Cerebellar nuclear complex (tissue), 1 donor: ENCODE measurements at places on chromosomes 4 and X.

DNA sequence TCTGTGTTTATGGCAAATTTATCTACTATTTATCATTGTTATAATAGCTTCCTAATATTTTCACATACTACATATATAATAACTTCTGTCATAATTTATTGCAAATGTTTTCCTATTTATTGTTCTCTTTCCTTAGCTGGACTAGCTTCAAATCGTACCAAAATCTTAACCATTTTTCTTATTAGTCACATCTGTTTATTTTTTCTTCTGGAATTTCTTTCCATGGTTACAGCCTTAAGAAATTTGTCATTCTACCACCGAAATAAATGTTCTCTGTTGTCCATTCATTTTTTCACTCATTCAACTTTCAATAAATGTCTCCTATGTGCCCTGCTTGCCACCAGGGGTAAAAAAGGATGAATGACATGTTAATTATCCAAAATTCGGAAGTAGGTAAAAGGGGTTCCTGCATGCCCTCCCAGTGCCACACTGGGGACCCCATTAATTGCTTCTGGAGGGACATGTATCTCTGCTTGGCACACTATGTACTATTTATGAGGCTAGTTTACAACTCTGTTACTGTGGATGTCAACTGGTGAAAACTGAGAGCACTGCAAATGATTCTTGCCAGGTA lies 182.1 kb downstream of the SH3KBP1 start:
- DNase-seq: no peak

- DNase-seq: no peak
These were observed 26.9 kb upstream of the GJB1 start for GRCh38 chrX:71195964-71196649.

DNA sequence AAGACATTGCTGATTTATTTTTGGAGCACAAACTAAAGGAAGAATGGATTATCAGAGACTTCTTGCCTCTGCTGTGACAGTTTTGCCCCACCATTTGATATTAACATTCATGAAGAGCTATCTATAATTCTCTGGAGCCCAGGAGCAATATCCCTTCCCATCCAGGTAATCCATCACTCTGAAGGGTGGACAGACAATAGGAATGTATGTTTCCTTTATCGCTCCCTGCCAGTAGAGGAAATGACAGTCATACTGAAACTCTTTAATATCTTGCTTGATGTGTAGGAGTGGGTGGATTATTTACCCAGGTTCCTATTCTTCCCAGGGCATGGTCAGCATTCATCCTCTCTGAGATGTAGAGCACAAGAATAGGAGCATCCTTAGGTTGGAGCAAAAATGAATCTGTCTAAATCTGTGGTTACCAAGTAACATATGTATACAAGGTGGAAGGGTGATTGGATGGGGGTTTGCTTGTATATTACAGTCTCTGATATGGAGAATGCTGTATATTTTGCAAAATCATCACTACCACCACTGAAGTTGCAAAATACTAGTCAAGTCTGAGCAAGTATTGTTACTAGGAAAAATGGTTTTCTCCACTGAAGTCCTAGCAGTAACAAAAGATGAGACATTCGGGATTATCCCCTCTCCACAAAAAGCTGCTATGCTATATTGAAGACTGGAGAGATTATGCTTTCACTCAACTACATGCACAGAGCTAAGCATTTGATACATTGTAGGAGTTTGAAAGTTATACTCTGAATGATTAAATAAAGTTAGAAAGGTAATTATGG lies 151.6 kb downstream of the CBLL2 start:
- DNase-seq: no peak

- no peak for DNase-seq
These were observed 26.5 kb downstream of the RELL1 start for GRCh38 chr4:37659696-37660095.

GRCh38 chr4:173807347-173807746 lies 277.3 kb upstream of the HAND2 start:
- no peak for DNase-seq

DNA sequence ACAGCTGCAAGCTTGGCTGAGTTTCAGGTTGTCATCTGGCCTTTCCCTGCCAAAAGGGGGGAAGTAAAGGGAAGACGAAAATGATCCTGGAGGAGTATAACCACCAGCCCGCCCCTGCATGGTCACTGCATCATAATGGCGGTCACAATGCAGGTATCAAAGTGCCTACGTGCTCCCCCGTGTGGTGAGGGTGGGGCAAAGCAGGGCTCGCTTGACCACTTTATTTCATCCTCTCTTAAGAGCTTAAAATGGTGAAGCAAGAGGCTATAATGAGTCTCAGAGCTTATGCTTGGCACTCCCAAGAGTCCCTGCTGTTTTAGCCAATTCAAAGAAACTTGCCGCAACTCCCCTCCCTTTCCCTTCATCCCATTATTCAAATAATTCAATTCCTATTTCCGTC lies 105.6 kb downstream of the APOOL start:
- DNase-seq: no peak

- no peak for DNase-seq
These were observed at the start of gene POF1B for GRCh38 chrX:85379174-85379907. POF1B (minus strand) TSS chrX:85379665; CDS start chrX:85379454, 211 bp downstream.

DNA sequence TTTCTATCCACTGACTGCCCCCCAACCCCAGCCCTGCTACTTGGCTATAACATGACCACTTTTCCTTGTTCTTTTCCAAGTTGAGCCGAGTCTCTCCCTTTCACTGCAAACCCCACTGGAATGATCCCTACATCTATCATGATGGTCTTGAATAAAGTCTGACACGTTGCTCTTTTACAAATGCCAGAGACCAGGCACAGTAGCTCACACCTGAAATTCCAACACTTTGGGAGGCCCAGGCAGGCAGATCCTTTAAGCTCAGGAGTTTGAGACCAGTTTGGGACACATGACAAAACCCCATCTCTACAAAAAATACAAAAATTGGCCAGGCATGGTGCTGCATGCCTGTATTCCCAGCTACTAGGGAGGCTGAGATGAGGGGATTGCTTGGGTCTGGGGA lies 100.9 kb downstream of the WDFY3 start:
- DNase-seq: no peak

- no peak for DNase-seq
These were observed 29.9 kb upstream of the PGRMC1 start for GRCh38 chrX:119206203-119206602.

GRCh38 chrX:9829308-9830267 lies 43.4 kb downstream of the SHROOM2 start:
- no peak for DNase-seq

DNA sequence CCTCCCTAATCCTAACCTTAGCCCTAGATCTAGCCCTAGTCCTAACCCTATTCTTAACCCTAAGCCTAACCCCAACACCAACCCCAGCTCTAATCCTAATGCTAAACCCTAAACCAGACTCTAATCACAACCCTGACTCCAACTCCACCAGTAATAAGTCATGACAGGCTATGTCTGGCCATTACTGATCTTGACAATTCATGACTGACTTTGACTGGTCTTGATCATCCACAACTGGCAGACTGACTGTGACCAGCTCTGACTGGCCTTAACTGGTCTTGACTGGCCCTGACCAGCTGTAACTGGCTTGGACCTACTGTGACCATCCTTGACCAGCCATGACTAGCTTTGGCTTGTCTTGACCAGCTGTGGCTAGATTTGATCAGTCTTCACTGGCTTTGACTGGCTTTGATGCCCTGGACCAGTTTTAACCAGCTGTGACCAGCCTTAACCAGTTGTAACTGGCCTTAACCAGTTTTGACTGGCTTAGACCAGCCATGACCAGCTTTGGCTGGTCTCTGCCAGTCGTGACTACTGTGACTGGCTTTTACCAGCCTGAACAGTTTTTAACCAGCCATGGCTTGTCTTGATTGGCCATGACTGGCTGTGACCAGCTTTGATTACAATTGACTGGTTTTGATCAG lies 68.4 kb downstream of the RLIM start:
- DNase-seq: no peak

DNA sequence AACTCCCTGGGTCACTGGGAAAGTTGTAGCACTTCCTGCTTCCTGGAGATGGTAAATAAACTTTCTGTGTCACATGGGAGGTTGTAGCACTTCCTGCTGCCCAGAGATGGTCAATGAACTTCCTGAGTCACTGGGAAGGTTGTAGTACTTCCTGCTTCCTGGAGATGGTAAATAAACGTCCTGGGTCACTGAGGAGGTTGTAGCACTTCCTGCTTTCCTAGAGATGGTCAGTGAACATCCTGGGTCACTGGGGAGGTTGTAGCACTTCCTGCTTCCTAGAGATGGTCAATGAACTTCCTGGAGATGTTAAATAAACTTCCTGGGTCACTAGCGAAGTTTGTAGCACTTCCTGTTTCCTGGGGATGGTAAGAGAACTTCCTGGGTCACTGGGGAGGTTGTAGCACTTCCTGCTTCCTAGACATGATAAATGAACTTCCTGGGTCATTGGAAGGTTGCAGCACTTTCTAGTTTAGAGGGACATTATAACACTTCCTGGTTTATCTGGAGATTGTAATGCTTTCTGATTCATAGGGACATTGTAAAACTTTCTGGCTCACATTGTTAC lies 62.3 kb upstream of the CD99 start:
- no peak for DNase-seq

GRCh38 chrX:138754861-138755260 lies 43.3 kb upstream of the FGF13 start:
- no peak for DNase-seq

DNA sequence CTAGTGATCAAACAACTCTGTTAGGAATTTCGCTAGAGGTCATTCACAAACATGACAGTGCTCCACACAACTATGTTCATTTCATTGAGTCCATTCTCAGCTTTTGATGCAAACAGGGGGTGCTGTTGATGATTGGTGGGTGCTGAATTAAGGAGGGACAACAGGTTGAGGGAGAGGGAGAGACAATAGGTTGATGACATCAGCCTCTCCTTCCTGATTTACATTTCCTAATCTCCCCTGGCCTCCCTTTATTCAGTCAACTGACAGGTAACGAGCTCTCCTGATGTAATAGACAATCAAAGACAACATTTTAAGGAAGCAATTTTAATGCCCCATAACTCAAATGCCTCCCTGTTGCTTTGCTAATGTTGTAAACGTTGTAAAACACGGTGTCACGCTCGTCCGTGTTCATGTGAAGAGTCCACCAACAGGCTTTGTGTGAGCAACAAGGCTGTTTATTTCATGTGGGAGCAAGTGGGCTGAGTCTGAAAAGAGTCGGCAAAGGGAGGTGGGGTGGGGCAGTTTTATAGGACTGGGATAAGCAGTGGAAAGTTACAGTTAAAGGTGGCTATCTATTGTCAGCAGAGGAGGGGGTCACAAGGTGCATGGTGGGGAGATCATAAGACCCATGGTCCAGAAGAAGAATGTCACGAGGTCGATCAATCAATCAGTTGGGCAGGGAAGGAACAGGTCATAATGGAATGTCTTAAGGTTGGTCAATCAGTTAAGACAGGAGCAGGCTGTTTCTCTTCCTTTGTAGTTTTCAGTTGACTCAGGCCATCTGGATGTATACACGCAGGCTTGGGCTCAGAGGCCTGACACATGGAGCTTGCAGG lies 4.8 kb upstream of the GAR1 start:
- DNase-seq: no peak

DNA sequence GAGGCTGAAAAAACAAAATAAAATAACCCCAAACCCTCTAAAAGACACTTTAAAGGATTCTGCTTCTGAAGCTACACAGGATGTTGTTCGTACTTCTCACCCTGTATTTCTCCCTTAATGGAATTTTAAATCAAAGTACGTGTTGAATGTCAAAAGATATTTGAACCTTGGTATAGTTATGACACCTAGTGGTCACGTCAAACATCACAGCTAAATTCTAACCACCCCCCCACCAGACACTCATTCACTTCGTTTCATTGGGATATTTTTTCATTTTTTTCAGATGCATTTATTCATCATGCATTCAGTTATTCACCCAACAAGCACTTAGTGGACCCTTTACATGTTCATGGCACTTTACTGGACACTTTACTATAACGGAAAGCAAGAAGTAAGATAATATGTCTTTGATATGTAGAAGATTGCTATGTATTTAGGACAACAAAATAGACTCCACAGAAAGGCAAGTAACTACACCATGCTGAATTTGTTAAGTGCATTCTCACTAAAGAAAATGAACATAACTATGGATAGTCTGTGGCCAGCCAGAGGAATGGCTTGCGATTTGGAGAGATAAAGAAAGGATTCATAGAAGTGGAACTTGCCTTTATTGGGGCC lies 62.5 kb upstream of the GPR174 start:
- no peak for DNase-seq

DNA sequence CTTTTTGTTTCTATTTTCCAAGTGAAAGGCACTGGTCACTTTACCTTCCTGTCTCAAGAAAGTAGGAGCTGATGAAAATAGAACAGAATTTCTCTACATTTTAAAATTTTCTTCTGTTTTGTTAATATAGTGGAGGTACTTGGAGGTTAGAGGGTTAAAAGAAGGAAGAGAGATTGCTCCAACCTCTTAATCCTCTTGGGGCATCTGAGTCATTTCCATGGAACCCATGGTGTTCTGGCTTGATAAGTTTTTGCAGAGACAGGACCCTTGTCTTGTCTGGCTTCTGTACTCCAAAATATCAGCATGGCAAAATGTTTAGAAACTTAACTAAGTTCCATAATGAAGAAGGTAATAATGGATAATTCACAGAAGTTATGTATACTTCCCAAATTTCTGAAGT lies 727.2 kb downstream of the C4orf33 start:
- DNase-seq: no peak

DNA sequence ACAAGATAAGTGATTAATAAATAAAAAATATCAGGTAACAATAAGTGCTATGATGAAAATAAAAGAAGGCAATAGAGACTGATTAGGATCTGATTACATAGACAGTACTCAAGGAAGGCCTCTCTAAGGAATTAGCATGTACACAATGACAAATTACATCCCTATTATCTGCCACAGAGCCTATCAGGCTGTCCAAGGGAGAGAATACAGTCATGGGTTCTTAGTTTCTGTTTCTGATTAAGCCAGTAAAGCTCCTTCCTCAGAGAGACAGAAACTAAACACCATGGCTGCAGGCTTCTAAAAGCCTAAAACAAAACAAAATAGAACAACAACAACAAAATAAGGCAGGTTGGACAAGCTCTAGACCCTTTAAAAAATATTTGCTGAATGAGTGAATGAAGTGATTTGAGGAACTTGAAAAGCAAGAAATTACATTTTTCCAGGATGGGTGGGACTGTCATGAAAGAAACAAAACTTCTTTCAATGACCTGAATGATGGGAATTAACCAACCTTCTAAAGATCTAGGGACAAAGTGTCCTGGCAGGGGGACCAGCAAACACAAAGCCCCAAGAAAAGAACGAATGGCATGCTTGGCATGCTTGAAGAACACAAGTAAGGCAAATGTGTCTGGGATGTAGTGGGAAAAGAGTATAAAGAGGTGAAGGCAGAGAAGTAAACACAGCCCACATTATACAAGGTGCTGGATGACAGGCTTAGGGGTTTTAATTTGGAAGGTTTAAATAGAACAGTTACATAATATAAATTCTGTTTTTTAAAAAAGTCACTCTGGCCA lies 44.1 kb downstream of the NAA11 start:
- DNase-seq: no peak
